AG08396 (cell line): ENCODE measurements at places on chromosomes 6 and 20.

DNA sequence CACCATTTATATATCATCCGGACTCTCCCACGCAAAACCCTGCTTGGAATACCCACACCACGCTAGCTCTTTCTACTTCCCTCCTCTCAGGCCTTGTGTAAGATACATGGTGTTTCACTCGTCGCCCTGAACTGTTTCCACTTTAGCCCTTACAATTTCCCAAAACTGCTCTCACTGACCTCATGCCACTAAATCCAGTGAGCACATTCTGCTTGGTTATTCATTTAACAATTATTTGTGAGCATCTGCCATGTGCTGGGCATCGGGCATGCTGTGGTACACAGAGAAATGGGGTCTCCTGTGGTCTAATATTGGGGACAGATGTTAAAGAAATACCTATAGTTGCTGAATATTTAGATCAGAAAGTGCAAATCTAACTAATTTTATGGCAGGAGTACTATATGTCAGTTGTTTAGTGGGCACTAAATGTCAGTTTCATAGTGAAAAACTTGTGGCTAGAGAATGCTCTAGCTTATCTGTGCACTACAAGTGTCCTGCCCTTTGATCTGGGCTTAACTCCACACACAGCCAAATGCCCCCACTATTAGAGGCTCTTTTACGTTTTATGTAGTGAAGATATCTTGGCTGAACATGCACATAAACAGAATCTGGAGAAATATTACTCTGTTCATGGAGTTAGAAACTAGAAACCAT is 41.0 kb downstream of the PLEKHG1 start:
- DNase-seq = no peak

DNA sequence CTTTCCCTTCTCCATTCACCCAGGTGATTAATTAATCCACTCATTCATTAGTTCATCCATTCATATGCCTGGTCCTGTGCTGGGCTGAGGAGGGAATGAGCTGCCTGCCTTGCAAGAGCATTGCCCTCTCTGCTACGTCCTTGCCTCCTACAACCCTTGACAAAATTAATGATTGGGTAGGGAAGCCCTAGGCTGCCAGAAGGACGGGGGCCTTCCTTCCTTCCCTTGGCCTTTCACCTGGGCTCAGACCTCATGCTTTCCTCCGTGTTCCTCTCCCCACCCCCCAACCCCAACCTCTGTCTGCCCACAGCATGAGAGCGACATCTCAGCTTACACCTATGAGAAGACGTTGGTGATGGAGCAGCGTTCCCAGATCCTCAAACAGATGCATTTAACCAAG is 25.6 kb downstream of the SLC12A5 start:
- DNase-seq = no peak

- no peak for DNase-seq
These were observed 153.0 kb downstream of the CEBPB start for GRCh38 chr20:50343490-50344179.

DNA sequence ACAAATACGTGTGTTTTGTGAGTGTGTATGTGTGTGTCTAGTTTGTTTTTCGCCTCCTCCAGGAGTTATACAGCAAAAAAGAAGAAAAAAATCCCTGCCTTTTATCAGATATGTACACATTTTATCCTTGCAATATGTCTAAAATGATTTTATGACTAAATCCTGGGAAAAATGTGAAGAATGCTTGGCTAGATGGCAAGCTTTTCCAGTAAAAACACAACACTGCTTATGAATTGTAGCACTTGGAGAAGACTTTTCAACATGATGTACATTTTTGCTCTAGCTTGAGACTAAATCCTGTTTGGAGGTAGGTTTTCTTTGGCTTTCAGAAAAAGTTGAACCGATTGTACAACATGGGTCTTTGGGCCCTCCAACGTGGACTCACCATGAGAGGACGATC is 160.2 kb downstream of the GMPR start:
- DNase-seq = peak; percentile 36

- DNase-seq = no peak
These were observed 130.0 kb downstream of the ERMARD start for GRCh38 chr6:169881398-169881797.

GRCh38 chr20:20022498-20022897 is 5.3 kb downstream of the NAA20 start:
- no peak for DNase-seq

DNA sequence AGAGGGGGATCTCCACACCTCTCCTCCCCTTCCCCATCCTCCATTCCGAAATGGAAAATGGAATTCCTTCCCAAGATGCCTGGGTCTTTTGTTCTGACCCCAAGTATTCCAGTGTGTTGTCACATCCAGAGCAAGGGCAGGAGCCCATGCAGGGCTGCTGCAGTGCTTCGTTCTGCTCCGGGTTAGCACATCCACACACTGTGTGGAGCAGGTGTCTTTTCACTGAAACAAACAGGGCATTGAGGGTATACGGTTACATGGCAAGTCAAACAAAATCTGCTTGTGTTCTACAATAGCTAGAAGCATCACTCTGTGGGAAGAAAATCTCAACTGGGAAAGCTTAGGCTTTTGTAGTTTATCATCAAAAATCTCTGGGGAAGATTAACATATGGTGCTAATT is 56.9 kb downstream of the LYRM2 start:
- DNase-seq = no peak

GRCh38 chr6:15773806-15774410 is 111.1 kb upstream of the DTNBP1 start:
- DNase-seq = no peak
